Activated effector memory CD4-positive, alpha-beta T cell treated with anti-CD3 and anti-CD28 coated beads, Interleukin-2, amount 50 U/mL, for 16 hours (primary cell): ENCODE measurements at places on chromosomes 11 and 22.
A peak's percentile ranks its signal among the peaks of the same experiment; 100 is the strongest.

GRCh38 chr11:17579451-17579850, 32.4 kb downstream of the OTOG start:
- peak; percentile 54 for DNase-seq

DNA sequence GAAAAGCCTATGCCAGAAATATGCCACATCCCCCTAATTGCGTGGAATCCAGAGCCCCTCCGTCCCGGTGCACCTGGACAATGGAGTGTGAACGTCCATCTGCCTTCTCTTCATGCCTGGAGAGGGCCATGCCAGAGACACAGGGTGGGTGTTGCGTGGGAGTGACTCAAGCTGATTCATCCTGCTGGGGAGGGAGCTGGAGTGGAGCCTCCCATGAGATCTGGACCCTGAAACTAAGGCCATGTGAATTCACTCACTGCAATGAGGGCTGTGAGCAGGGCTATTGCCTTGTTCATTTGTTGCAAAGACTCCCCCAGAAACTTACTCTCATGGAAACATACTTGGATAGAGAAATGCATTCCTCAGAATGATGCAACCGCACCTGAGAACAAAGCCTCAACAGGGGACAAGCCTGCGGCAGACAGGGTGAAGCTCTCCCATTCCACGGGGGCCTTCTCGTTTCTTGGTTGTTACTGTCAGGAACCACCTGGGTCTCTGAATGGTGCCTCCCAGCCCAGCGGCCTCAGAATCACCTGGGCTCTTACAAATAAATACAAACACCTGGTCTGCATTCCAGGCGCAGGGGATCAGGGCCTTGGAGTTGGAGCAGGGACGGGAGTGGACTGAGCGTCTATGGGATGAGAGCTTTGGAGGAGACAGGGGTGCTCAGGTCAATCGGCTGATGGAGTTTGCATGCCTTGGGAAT, 1031.2 kb downstream of the BRD1 start:
- DNase-seq, result no peak

DNA sequence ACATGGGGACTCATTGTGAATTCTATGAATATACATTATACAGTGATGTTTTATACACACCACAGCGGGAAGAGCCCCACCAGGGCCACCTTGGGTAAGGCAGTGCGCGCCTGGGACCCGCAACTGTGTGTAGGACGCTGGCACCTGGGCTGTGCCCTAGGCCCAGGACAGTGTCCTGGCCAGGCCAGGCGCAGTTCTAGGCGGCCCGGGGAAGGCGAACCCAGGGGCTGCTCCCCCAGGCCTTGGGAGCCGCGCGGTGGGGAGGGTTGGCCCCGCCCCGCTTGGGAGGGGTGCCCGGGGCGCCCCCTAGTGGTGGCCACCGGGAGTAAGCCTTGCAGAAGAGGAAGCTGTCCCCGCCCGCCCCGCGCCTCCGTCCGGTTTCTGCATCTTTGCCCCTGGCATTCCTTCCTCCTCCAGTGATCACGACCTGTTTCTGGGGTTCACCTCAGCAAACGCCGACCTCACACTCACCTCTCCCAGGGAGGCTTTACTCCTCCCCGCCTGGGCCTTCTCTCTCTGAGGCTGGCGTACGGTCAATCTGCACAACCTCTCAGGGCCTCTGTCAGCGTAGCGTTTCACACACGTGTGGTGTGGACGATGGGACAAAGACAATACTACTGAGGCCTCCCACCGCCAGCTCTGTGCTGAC, 9.5 kb upstream of the EHD1 start:
- peak; percentile 94 for DNase-seq

DNA sequence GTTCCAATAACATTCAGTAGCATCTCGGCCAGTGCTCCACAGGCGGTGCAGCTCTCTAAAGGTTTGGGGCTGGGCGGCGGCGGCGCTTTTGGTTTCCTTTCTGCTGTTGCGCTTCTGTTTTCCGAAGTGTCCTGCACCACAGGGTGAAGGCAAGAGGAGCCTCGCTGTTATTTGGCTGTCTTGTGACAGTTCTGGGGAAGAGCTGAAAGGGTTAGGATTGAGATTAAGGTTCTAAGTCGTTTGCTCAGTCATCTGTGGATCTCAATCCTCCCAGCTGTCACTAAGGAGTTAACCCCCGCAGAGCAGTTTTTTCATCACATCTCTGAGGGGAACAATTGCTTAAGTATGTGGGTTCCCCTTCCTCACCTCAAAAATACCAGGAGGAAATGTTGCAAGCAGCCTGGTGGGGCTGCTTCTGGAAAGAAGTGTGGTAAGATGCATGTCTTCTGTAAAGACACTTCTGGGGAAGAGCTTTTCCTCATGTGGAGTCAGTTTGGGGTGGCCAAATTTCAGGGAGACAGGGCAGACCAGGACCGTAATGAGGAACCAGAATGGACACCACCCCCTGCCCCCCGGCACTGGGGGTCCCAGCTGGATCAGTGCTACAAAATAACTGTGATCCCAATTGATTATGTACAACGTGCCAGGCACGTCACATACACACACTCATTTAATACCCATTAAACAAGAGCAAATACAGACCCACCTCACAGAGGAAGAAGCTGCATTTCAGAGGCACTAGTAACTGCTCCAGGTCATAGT, 14.2 kb downstream of the TMEM121B start:
- peak; percentile 51 for DNase-seq

- no peak for DNase-seq
Observed at GRCh38 chr11:11387207-11387606, 34.2 kb upstream of the CSNK2A3 start.

DNA sequence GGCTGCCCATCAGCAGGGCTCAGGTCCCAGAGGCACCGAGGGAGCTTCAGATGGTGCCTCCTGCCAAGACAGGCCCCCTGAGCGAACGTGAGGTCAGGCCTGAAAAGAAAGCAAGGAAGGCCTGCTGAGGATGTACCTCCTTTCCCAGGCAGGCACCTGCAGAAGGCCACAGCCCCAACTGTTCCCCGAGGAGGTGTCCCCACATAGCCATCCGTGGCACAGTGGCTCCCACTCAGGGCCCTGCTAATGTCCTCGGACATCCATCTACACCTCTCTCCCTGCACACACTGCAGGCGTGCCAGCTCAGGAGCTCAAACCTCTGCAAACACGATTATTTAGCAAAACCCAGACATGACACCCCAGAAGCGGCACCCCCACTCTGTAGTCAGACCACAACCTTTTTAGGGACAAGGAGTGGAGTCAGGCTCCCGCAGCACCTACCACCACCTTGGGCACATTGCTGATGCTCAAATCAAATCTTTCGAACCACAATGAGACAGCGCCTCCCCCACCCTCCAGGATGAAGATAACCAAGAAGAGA, 36.9 kb downstream of the SHANK2 start:
- no peak for DNase-seq

GRCh38 chr11:68048681-68049508, 10.1 kb downstream of the TCIRG1 start:
- peak; percentile 56 for DNase-seq

DNA sequence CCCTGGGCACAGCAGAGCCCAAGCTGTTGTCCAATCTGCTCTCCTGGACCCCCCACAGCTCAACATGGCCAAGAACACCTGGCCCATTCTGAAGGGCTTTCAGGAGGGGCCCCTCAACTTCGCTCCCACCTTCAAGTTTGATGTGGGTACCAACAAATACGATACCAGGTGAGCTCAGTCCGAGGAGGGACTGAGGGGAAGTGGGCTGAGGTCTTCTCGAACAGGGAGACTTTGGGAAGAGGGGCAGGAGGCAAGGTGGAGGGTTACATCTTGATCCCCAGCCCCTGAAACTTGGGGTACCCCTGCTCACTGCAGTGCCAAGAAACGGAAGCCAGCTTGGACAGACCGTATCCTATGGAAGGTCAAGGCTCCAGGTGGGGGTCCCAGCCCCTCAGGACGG, 5.4 kb downstream of the INPP5J start:
- DNase-seq, result no peak

DNA sequence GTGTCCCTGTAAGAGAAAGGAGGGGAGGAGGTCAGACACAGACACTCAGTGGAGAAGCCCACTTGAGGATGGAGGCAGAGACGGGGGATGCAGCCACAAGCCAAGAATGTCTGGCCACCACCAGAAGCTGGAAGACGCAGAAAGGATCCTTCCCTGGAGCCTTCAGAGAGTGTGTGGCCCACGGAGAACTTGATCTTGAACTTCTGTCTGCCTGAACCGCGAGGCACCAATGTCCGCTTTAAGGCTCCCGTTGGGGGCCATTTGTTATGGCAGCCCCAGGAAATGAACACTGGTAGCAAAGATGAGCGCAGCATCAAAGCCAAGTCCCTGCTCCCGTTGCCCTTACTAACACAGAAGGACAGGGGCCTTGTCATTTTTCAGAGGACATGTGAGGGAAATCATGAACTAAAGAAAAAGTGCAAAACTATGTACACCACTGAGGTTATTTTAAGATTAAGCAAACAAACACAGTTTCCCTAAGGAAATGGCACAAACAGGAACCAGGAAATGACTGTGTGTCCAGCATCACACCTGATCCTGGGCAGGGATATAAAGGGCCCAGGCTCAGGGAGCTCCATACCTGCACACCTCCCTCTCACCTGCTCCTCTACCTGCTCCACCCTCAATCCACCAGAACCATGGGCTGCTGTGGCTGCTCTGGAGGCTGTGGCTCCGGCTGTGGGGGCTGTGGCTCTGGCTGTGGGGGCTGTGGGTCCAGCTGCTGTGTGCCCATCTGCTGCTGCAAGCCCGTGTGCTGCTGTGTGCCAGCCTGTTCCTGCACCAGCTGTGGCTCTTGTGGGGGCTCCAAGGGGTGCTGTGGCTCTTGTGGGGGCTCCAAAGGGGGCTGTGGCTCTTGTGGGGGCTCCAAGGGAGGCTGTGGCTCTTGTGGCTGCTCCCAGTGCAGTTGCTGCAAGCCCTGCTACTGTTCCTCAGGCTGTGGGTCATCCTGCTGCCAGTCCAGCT, at the start of gene KRTAP5-6:
Gene KRTAP5-6 (plus strand): TSS at position 588 of the 963 bp plus-strand sequence. CDS start 51 bp downstream, at position 639.
- no peak for DNase-seq
